Right forelimb (tissue), 1 donor: ENCODE measurements at places on chromosomes 12 and 14.

DNA sequence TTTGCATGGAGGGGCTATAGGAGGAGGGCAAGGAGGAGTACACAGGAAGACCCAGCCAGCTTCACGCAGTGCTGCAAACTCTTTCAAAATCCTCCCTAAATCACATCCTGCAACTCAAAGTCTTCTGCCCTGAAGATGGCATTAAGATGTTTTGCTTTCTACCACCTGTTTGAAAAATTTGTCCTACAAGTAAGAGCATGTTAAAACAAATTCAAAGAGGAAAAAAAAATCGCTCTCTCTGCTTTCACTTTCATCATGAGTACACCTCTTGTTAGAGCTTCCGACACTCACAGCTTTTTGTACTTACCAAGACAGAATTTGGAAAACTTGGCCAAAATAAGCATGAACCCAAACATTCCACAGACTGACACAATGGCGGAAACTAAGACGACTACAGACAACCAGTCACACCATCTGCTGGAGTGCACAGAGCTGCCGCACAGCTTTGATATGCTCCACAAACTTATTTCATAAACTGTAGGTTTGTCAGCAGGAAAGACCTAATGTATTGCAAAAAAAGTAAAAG, 21.3 kb downstream of the GCH1 start:
- DNase-seq = no peak

DNA sequence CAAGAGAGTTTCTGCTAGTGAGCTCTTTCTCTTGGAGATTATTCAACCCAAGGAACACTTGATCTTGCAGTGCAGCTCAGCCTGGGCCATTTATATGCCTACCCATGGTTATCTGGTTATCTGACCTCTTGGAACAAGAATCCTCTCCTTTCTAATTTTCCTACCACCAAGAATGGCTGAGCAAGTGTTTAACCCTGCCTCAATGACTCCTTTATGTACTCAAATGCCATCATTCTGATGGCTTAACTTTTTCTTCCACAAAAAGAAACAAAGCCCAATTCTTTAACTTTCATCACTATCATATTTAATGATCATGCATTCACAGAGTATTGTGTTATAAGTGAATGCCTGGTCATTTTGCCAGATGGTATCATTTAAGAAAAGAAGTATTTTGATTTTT, 67.8 kb downstream of the TMEM117 start:
- no peak for DNase-seq

- DNase-seq = no peak
These were observed 19.6 kb downstream of the PRMT8 start for GRCh38 chr12:3510597-3510996.

GRCh38 chr14:73640796-73641365, 3.9 kb upstream of the DNAL1 start:
- no peak for DNase-seq

DNA sequence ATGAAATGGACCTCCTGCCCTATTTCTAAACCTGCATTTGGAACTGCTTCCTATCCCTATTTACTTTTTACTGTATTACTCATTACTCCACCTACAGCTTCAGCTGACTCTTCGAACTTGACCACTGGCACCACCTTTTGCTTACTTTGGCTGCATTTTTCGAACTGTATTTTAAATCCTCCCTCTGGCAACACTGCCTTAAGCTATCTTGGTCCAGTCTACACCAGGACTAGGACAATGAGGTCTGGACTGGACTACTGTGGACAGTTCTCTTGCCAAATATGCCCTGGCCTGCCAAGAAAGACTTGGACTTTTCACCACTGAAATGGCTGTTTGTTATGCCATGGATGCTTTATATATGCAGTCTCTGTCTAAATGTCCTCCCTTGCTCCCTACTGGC, 328.1 kb downstream of the BTG1 start:
- DNase-seq = no peak

GRCh38 chr12:4277857-4278256, 4.3 kb downstream of the CCND2 start:
- no peak for DNase-seq

DNA sequence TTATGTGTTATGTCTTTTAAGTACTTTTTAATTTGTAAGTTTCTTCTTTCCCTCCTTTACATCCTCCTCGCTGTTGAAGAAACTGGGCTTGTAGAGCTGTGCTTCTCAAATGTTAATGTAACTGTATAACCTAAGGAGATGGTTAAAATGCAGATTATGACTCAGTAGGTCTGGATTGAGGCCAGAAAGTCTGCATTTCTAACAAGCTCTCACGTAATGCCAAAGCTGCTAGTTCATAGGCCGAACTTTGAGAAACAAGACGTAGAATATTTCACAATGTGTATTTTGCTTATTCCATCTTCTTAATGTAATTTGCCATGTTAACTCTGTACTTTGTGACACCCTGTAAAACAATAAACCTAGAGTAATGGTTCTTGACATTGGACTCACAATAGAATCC, 193.3 kb upstream of the SYT1 start:
- no peak for DNase-seq

DNA sequence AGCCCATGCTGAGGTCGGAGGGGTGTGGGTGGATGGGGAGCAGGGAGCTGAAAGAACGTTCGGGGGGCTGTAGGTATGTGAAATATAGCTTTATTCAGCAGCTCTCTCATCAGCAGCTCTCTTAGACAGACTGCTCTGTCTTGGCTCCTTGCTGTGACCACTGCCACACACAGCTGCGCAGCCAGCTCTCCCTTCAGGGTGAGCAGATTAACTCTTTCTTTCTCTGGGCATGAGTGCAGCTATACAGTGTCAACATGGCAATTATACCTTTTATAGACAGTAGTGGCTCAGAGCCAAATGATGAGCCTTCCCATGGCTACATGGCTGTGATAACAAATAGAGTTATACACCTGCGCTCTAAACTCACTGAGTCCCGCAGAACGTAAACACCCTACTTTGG, 137.7 kb upstream of the NEDD1 start:
- DNase-seq = no peak

DNA sequence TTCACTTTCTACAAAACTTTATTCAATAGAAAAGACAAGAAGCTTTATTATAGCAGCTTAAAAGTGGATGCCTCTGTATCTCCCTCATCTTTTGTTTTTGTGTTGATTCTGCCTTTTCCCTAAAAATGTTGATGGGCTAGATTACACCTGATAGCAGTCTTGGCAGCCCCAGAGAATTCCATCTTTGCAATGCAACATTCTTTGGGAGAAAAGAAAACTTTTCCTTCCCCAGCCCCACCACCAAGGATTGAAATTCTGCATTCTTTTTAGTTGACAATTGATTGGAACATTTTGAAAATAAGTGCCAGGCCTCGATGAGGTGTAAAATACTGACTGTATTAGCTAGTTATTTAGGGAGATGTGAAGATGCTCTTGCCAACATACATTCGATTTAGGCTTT, 306.8 kb upstream of the G2E3 start:
- DNase-seq = no peak

- DNase-seq = no peak
These were observed 5.7 kb downstream of the ETFRF1 start for GRCh38 chr12:25200703-25201102.

GRCh38 chr12:2171672-2172426, 119.1 kb downstream of the CACNA1C start:
- DNase-seq = no peak

DNA sequence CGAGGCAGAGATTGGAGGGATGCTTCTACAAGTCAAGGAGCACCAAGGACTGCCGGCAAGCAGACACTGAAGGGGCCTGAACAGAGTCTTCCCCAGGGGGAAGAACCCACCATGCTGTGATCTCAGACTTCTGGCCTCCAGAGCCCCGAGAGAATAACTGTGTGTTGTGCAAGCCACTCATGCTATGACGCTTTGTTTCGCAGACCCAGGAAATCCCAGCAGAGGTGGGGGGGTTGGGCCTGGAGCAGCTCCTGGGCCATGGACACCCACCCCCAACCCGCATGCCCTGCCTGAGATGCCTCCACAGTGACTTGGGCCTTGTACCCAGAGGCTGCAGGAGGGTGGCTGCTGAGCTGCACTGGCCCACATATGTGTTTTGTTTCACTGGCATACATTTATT, 31.2 kb downstream of the ARL6IP4 start:
- DNase-seq = no peak

DNA sequence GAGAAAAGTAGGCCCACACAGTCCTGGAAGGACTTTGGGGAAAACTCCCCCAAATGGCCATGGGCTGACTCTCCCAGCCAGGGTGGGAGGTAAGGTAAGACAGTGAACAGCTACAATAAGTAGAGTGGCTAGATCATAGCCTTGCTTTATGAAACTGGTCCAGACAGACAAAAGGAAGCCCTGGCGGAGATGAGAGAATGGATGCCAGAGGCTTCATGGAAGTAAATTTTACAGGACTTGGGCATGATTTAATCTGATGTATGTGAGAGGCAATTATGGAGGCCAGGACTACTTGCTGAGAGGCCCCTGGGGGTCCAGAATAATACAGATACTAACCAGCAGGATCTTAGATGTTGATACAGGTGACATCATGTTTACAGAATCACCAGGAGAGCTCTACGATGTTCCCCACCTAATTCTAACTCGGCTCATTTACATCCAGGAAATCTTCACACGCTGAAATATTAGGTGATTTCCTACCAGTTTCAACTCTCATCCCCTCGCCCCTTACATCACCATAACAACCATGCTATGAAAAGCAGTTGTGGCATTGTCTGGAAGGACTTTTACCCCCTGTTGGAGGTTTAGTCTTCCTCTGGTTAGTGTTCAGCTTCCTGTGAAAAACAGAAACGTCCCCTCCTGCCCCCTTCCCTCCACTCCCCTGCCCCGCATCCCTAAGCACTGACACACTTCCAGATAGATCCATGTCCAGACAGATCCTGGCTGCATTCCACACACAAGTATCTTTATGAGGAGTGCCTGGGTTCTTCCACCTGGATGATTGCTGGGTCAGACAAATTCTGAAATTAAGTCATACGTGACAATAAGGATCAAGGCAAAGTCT, 39.5 kb upstream of the NT5DC3 start:
- no peak for DNase-seq

DNA sequence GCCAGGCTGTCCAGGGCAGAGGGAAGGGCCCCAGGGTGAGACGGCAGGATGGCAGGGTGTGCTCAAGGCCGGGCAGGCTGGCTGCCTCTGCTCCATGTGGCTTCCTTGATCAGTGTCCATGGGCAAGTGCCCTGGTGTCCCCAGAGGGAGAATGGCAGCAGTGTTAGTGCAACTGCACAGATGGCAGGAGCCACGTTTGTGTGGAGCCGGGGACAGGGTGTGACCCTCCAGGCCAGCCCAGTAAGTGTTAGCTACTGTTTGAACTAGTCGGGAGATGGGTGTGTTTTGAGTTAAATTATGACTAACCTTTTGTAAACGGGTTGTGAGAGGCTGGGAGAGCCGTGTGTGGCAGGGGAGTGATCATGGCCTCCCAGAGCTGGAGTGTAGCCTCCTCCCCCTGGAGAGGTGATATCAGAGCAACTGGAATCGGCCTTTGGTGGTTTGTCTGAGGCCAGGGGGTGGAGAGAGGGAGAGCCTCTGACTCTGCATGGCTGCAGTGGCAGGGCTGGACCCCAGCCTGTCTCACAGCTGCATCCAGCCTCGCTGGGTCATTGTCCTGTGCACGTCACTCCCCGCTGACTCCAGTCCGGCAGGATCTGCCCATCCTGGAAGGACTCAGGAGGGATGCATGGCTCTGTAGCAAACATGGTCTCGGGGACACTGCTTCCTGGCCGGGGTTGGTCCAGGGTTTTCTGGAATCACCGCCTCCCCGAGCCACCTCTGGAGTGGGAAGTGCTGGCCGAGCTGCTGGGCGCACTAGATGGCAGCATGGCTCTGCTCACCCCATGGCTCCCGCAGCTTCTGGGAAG, 27.8 kb downstream of the AACS start:
- DNase-seq = no peak

DNA sequence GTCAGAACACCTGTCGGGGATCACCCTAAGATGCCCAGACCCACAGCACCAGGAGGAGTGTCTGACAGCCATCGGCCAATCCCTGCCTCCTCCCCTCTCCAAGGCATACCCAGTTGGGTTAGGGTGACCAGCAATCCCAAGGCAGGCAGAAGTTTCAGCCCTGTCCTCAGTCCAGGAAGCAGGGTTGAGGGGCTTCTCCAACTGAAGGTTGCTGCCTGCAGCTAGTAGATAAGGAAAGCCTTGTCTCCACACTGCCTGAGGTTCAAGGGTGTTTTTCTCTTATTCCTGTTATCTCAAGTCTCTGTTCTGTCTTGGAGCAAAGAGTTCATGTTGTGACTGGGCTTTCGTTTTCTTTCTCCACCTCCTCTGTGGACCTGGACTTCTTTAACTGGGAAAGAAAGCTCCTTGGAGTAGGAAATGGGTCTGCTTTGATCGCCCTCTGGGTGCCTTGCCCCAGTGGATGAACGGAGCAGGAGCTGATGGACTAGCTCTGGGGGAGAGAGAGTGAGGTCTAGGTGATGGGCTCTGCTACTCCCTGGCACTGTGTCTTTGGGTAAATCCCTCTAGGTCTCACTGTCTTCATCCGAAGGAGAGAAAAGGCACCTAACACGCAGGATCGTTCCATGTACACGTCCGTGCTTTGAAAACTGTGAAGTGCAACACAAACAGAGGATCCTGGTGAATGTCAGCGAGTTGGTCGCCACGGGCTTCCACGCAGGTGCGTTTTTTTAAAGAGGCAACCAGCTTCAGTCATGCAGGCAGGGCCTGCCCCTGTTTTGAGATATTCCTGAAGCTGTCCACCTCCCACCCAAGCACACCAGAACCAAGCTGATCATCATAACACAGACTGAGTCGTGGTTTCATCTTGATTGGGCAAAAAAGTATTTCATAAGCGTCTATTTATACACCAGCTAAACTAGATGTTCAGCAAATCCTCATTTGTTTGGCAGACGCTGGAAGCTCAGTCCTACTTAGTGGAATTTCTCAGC, 52.5 kb upstream of the FOXN3 start:
- no peak for DNase-seq

DNA sequence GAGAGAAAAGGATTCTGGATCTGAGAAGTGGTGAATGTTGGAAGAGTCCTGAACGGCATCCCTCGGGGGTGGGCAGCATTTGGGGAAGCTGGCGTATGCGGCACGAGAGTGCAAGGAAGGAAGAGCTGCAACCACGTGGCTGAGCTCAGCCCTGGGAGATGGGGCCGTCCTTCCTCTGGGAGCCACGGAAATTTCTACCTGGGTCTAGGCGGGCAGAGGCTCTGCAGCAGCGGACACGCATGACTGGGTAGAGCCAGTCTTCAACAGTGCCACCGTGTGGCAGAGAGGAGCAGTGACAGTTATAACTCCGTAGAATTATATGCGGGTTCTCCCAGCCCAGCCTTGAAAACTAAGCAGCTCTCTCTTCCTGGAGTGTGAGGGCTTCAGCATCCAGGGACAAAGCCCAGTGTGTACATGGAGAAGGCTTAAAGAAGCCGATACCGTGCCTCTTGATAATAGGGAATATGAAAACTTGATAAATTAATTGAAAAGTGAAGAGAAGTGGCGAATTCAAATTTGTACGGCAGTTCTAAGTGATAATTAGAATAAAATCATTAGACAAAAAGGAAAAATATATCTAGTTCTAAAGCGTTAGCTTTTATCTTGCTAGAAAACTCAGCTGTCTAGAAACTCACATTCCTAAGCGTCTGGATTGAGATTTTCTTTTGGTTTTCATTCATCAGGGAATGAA, 82.9 kb upstream of the STXBP6 start:
- DNase-seq = peak; percentile 76

- no peak for DNase-seq
These were observed 25.6 kb upstream of the ARID4A start for GRCh38 chr14:58272588-58273372.
